ENCODE measurements at places on chromosomes 4 and X.

GRCh38 chr4:27270435-27270834, 409.8 kb downstream of the STIM2 start:
- DNase-seq: no peak

DNA sequence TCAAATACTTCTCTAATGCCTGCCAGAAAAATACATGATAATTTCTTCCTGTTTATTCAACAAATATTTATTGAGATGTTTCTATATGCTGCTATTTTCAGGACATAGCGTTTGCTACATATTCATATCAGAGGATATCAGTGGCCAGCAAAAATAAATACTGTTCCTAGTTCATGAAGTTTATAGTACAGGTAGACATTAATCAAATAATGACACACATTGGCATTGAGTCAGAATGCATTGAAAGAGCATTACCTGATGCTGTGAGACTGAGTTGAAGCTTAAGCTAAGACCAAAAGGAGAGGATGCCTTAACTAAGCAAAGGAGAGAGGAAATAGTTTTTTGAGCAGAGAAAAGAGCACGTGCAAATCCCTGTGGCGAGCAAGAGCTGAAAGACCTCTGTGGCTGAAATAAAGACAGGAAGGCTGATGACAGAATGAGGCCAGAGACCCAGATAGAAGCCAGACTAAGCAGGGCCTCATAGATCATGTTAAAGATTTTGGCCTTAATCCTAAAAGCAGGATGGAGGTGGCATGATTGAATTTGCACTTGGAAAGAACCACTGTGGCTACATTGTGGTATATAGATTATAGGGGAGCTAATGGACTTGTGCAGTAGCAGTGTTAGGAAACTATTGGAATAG, 36.2 kb downstream of the FAM241A start:
- DNase-seq: no peak

DNA sequence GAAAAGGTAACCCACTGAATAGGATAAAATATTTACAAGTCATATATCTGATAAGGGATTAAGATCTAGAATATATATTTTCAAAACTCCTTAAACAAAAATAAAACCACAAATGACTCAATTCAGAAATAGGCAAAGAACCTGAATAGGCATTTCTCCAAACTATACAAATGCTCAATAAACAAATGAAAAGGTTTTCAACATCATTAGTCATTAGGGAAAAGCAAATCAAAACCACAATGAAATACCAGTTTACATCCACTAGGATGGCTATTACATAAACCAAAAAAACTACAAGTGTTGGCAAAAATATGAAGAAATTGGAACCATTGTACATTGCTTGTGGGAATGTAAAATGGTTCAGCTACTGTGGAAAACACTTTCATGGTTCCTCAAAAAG, 167.0 kb upstream of the GALNT7 start:
- DNase-seq: no peak

DNA sequence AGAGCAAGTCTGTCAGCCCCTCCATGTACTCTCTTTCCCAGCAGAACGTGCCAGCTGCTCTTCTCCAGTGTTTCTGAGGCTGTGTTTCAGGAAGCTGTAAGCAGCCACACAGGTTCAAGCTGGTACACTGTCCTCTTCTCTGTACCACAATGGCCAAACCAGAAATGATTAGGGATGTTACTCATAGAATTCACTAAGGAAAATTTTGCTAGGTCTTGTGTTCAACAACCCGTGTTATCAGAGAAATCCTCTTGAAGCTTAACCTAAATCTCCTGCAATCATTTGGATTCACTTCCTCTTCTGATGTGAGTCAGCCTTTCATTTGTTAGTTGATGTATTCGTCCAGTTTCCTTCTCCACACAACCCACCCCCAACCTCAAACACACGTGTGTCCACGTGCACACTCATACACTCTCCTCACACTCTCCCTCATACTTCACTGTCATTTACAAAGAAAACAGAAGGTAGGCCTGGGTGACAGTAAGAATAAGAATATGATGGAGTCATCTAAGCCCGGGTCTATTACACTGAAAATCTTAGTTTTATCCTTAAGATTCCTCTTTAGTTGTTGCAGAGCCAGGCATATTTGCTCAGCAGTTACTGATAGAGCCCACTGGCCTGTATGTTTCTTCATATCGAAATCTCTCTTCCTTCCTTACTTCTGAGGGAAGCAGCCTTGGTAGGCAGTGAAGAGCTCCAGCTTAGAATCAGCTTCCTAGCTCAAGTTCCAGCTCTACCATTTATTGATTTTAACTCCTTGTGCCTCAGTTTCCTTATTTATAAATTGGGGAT, 63.4 kb downstream of the DCUN1D4 start:
- DNase-seq: no peak

- DNase-seq: no peak
These were observed 2234.4 kb downstream of the ARAP2 start for GRCh38 chr4:34009951-34010350.

- no peak for DNase-seq
These were observed 1.8 kb downstream of the SLC30A9 start for GRCh38 chr4:41991916-41992767.

- no peak for DNase-seq
These were observed 176.0 kb downstream of the SMARCA1 start for GRCh38 chrX:129347291-129347690.

DNA sequence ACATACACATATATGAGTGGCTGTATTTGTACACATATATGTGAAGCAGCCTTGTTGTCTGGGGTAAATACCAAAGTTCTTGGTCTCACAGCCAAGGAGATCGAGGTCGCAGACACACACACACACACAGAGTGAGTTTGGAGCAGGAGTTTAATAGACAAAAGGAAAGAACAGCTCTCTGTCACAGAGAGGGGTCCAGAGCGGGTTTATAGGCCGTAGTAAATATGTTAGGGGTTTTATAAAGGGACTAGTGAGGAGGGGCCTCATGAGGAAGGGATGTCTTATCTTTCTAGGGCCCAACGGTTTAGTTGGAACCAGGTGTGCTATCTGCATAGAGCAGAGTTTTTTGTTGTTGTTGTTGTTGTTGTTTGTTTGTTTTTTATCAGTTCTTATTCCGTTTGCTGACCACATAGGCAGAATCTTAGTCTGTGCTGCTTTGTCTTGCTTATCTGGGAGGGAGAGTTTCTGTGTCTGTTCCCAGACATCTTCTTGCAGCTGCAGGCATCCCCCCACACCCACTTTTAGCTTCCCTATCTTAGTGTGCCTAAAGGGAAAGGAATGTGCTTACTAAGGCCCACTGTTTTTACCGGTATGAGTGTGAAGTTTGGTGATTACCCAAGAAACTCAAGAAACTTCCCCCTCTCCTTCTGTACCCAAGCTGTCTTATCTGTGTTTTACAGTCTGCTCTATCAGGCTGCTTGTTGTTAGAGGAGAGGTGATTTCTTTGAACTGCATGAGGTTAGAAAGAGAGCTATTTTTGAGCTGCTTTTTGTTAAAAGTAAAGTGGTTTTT, 91.9 kb downstream of the TENT5D start:
- no peak for DNase-seq

DNA sequence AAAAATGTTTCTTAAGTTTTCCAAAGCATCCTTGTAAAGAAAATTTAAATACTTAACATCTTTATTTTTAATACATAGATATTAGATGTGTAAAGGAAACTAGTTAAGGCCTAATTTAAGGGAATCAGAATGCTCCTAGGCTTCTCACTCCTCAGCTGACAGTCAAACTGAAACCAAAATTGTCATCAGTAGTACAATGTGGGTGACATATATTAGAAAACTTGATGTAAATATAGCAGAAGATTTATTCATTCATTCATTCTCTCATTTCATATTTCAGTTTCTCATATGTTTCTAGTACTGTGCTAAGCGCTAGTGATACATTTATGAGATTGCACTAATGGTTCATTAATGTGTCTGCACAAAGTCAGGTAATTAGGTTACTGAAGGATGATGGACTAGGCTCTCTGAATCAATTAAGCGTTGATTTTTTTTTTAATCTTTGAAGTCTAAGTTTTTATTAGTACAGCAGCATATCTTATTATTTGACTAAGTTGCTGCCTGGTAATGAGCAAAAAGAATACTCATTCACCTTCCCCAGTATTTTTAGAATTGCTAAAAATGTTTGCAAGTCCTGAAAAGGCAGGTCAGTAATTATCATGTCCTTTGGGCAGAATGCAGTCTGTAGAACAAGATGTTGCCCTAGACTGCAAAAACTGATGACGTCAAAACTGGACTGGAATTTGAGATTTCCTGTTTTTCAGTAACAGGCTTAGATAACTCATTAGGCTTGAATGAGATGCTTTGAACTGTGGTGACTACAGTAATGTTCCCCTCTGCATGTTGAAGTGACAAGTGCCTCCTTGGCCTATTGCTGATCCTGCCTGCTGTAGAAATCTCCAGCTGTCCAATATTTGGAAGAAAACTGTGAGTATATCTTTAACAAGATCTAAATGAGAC, 128.7 kb downstream of the ARHGAP24 start:
- no peak for DNase-seq

DNA sequence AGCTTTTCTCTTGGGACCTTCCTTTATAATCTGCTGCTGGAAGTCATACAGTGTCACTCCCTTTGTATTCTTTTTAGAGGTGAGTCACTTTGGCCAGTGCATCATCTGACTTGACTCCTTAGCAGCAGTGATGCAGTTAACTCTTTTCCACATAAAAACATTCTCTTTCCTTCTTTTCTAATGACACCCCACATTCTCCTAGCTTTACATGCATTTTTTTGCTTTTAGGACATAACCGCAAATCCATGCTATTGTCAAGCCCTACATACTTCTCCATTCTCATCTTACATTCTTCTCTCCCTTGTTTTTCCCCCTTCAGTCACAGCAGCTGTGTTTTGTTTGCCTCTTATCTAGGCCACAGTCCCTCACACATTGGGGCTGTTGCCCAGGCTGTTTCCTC, 55.1 kb downstream of the ZNF330 start:
- DNase-seq: no peak

DNA sequence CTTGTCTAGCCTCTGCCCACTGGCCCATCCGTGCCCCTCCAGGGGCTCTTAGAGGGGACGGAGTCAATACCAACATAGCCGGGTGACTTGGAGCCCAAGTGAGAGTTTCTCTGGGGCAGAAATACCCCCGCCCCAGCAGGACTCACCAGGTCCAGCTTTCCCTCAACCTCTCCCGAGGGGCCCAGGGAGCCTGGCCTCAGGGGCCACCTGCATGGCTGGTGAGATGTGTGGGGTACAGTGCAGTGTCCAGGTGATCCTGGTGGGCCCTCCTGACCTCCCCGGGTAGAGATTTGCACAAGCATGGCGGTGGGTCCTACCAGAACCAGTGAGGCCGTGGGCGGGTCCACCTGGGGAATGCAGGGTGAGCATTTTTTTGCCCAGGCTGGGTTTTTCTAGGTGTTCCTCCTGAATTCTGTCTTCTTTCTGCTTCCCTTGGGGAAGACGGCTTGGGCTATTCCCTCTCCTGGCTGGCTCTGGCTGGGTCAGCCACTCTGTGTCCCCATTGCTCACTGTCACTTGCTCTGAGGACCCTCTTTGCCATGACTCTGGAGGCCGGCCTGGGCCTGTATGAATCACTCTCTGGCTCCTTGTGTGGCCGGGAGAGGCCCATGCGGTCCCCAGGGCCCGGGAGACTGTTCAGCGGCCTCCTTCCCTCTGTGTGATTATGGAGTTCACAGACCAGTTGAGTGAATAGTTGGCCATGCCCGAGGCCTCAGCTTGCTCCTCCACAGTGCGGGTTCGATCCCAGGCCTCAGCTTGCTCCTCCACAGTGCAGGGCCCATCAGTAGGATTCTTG, 71.0 kb upstream of the NKX1-1 start:
- DNase-seq: no peak

GRCh38 chrX:69293776-69294601, 128.7 kb upstream of the PJA1 start:
- no peak for DNase-seq

GRCh38 chr4:122458625-122459024, 2.1 kb upstream of the IL2 start:
- DNase-seq: peak; percentile 22

DNA sequence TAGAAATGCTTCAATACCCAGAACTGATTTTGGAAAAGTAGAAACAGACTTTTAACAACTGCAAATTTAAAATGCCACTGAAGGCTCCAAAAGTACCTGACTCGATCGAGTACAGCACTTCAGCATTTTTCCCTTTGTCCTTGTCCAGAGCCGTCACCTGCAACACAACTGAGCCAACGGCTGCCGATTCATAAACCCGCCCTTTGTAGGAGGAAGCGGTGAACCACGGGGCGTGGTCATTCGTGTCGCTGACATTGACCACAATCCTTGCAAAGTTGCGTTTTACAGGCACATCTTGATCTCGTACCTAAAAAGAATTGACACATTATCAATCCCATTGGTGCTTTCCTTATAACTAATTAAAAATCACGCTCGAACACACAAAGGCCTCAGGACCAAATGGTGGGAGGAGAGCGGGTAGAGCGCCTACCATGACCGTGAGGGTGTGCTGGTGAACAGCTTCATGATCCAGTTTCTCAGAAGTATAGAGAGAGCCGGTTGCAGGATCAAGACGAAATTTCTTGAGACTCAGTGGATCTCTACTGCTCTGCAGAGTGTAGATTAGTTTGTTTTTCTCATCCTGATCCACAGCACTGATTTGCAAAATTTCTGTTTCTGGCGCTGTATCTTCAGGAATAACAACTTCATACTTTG, 72.8 kb upstream of the MTNR1A start:
- DNase-seq: peak; percentile 3

GRCh38 chr4:5024673-5025072, 5.4 kb upstream of the CYTL1 start:
- DNase-seq: no peak

DNA sequence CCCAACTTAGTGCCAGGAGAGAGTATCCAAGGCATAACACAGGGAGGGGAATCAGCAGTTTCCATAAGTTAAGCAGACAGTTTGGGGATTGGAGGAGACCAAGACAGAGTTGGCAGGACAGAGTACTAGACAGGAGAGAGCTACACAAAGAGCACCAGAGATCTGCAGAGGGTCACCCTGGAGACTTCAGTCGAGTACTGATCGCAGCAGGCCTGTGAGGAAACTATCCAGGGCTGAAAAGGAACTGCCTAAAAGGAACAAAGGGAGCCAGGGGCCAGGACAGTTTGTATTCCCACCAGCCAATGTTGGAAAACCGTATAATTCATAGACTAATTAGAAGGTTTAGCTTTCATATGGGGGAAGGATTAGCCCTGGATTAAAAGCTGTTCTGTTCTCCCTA, 80.6 kb upstream of the ENPP6 start:
- no peak for DNase-seq

- DNase-seq: no peak
These were observed 102.2 kb downstream of the SPCS3 start for GRCh38 chr4:176422001-176422400.

GRCh38 chrX:115560978-115561604, at the start of gene PLS3:
PLS3 (plus strand) TSS chrX:115561174; CDS start chrX:115610251, 49,077 bp downstream.
- DNase-seq: peak; percentile 12

DNA sequence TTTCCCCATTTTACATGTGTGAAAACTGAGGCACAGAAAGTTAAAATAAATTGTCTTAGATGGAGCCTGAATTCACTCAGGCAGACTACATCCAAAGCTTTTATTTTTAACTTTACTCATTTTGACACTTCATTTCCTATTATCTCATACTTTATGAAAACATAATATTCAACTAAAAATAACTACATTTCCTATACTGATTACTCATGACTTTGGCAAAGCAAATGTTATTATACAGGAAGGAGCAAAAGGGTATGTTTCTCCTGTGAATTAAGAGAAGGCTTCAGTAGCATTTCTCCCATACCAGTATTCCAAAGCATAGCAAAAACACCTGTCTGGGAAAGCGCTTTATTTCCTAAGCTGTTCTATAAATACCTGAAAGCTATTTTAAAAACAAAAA, 178.6 kb downstream of the ADAMTS3 start:
- DNase-seq: no peak
